ENCODE measurements at places on chromosomes 1 and 21.

DNA sequence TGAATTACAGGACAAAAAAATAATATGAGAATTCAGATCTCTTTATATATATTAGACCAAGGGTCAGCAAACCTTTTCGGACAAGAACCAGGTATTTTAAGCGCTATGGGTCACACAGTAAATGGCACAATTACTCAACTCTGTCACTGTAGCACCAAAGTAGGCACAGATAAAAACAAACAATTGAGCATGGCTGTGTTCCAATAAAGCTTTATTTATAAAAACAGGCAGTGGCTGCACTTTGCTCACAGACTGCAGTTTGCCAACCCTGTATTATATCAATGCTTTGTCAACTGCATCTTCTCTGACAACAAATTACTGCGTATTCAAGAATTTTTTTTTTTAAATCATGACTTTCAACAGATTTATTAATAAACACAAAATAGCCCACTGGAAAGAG, 29.8 kb downstream of the EDEM3 start:
- DNase-seq: no peak

DNA sequence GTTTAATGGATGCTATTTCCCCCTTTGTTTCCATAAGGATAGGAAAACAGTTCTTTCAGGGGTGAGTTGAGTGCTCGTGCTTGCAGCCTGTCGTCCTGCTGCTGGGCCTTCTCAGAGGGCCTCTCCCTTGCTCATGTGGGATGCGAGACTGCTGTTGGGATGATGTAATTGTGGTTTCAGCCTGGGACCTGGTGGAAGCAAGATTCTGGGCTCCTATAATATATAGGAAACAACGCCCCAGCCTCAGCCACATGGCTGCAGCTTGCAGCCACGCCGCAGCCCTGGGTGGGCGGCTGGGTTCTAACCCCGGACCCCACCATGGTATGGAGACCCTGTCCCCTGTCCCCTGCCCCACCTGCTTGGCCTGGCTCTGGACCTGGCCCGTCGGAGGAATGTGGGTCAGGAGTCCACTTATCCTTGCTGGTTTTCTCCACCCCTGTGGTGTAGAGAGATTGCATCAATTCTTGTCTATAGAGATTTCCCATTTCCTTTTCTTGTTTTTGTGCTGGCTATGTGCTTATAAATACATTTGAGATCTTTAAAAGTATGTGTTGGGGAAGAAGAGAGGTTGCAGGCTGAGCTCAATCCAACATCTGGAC, 357.8 kb downstream of the SIPA1L2 start:
- no peak for DNase-seq

DNA sequence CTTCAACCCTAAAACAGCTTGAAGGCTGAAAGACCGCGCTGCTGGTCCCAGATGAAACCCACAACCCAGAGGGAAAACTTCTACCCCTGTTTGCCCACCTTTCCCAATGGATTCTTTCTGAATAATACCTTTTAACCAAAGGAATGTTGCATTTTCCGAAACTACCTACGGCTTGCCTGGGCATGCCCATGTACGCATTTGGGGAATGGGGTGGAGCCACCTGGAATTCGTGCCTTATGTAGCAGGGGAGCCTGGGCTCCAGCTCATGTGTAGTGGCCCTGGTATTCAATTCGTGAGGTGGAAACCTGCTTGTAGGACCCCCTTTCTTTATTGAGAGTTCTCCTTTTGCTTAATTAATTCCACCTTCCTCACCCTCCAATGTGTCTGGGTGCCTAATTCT, 256.6 kb upstream of the RGS18 start:
- no peak for DNase-seq

- DNase-seq: no peak
These were observed 106.4 kb downstream of the ATF6 start for GRCh38 chr1:161872506-161872905.

GRCh38 chr1:40650075-40650474, 15.4 kb downstream of the RIMS3 start:
- no peak for DNase-seq

GRCh38 chr1:232501854-232502253, 128.1 kb downstream of the SIPA1L2 start:
- DNase-seq: no peak

DNA sequence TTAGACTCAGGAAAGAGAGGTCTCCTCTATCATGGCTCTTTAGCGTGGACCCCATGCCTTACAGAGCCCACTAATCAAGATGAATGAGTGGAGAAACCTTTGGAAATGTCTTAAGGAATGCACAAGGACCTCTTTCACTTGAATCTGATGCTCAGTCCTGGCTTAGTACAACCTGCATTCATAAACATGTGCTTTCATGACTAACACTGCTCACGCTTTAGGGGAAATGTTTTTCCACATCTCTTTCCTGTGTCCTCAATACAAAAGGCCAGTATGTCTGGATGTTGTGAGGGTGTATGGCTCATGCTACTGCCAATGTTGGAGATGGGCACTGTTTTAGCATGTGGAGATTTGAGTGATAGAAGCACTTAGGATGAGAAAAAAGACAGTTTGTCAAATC, 14.2 kb upstream of the GNG12 start:
- DNase-seq: no peak

DNA sequence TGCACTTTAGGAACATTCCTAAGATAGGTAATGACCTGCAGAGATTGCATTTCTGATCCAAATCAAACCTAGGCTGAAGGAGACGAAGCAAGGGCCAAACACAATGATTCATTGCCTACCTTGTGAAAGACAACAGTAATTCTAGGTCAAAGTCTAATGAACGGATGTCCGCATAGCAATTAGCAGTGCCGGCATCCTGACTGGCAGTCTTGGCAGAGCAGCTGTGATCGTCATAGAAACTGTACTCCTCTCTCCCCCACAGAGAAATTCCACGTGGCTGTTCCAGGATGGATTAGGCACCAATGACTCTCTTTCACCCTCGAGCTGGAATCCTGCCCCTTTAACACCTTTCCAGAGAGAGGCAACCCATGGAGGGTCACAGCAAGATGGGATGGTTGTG, 28.9 kb upstream of the VAV3 start:
- DNase-seq: peak; percentile 31

GRCh38 chr1:177830531-177831135, 139.2 kb downstream of the SEC16B start:
- DNase-seq: no peak

DNA sequence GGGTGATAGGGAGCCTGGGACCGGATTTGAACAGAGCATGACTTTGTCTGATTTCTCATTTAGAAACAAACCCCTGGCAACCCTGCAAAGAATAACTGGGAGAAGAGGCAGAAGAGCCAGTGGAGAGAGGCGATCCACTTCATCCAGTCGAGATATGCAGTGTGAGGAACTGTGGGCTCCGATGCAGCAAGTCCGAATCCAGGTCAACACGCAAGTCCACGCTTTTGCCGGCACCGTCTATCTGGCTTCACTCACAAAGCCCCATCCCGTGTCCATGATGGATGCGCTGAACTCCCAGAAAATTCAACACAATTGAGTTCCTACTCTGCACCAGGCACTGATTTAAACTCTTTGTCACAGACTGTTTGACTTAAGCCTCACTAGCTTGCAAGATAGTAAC, 191.3 kb downstream of the GRIK3 start:
- no peak for DNase-seq

DNA sequence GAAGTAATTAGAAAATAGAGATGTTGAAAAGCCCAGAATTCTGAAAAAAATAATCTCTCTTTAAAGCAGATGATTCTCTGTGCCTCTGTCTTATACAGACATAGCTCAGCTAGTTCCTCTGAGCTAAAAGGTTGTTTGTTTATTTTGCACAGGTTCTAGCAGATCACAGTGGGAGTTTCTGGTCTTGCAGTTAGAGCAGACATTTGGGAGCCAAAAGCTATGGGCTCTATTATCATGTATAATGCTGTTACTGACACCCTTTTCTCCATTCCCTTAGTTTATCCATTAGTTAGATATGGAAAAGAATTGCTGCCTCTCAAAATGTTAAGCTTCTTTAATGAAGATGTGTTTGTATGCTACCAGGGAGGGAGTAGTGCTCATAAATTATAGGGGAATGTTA, 20.5 kb upstream of the CD55 start:
- DNase-seq: no peak

DNA sequence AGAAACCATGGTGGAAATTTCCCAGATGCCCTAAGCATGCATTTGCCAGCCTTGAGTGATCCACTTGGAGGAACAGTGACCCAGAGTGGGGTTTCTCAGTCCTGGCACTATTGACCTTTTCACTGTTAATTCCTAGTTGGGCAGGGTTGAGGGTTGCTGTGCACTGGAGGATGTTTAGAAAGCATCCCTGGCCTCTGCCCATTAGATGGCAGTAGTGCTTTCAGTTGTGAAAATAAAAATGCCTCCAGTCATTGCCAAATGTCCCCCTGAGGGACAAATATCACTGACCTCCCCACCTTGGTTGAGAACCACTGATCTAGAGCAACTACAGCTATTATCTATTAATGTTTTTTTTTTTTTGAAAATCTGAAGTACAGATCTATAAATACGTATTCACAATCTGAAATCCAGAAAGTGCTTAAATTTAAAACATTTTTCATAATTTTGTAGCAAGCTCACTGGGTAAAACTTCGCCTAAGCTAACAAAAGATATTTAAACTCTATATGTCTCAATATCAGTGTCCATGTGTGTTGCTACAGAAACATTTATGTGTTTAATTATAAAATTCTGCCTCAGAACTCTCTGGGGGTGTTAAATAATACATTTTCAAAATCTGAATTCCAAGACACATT, 27.3 kb downstream of the F3 start:
- peak; percentile 57 for DNase-seq

DNA sequence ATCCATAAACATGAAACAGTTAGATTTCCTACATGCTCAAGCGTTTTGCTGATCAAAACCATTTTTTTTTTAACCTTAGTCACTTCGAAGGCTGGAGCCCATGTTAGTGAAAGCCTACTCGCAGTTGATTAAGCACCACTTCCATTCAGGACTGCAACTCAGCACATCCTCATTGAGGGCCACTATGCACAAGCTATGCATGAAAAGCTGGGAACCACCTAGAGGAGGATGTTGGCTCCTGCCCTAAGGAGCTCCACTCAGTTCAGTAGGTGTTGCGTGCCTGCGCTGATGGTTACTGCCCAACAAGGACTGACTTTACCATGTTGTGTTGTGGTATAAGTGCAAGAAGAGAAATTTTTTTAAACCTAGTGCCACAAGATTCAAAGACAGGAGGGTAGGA, 181.4 kb upstream of the L1TD1 start:
- DNase-seq: no peak

DNA sequence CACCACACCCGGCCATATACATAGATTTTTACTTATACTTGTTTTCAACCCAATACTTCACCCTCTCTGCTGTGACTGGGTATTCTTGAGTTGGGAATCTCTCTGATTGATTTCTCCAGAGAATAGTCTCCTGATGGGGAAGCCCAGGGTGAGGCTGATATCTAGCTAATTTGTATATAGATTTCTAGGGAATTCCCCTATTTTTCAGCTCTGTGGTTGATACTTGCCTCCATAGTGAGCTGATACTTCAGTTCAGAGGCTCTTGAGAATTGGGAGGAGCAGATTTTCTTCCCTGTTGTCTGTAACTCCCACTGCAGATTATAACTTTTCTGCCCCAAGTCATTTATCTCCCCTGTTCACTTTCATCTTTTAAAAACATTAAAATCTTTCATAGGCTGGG, 14.5 kb upstream of the SH3BGRL3 start:
- DNase-seq: no peak

GRCh38 chr1:3469104-3469848, 14.8 kb downstream of the ARHGEF16 start:
- no peak for DNase-seq

DNA sequence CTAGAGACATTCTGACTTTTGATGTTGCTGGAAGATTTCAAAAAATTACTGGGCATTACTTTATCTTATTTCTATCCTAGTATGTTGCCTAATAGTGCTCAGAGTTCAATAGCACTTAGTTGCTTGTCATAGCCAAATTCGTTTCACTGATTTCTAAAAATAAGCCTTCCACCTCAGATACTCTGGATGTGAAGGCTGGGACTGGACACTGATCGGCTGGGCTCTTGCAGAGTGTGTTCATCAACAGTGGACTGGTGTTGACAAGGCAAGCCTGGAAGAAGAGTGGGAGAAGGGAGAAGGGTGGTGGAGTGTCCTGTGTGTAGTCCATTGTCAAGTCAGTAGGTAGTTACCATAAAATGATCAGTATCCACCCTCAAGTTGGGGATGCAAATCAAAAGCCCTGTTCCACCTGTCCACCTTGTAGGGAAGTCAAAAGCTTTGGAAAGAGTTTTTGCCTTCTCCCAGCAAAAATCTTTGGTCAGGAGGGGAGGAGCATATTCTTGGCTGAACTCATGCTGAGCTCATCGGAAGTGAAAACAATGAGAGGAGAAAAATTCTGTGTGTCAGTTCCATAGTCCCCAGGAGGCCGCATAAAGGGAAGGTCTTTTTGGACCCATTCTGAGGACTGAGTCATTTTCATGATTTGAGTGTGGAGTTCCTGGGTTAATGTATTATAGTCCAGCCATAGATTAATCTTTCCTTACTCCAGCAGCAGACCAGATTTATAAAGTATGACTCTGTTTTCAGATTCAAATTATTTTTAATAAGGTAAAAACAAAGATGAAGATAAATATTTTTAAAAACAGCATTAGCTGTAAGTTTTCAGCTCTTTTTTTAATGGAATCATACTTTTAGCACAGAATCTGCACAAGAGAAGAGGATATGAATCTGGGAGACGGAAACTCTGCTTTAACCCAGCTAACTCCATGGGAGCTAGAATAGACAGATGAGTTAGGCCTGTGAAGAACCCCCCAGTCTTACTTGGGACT, 99.5 kb upstream of the BMP8A start:
- DNase-seq: no peak

- no peak for DNase-seq
These were observed 47.6 kb upstream of the ATF3 start for GRCh38 chr1:212560933-212561460.

DNA sequence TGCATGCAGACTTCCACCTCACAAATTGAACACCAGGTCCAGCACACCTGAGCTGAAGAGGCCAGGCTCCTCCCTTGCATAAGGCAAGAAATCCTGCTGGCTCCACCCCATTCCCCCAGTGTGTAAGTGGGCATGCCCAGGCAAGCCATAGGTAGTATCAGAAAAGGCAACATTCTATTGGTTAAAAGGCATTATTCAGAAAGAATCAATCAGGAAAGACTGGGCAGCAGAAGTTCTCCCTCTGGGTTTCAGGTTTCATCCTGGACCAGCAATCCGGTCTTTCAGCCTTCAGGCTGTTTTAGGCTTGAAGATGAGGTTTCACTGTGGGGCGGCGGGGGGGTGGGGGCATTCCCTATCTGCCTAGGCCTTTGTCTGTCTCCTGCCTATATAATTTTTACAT, 42.0 kb upstream of the LHX8 start:
- no peak for DNase-seq
